ENCODE measurements at places on chromosomes 5 and 9.

DNA sequence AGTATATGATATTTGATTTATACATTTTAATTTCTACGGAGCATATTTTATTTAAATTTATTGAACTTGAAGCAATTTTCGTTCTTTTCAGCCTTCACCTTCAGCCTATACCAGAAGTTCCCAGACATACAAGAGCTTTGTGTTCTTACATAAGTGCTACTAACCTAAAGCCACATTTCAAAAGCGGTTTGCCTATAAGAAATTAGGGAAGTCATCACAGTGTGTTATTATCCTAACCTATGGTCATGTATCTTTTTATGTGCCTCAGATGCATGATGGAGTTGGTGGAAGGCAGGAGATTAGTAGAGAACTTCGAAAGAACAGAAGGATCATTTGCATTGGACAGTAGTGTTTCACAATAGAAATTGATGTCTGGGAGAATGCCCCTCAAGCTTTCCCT lies 3.1 kb downstream of the KIF2A start:
- DNase-seq: no peak

DNA sequence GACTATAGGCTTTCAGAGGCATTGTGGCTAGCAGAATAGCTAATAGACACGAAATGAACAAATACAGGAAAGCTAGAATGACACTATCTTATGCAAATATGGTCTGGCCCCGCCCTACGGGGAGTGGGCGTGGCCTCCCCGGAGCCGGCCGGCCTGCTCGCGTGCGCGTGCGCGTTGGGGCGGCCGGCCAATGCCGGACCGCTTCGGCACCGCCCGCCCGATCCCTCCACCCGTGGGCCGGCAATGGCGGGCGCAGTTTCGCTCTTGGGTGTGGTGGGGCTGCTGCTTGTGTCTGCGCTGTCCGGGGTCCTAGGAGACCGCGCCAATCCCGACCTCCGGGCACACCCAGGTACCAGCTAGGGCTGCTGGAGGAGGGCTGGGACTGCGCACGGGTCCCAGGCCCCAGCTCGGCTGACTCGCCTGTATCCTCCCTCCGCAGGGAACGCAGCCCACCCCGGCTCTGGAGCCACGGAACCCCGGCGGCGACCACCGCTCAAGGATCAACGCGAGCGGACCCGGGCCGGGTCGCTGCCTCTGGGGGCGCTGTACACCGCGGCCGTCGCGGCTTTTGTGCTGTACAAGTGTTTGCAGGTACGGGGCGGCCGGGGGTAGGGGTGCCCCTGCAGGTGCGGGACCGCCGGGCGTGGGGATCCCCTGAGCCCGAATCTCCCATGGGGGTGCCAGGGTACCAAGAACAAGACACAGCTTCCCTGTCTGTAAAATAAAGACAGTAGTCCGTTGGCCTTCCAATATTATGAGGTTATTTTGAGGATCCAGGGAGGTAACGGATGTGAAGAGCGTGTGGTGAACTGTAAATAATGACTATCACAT lies at the start of gene CCDC107:
Gene CCDC107 (plus strand): TSS at position 156 of the 831 bp plus-strand sequence. CDS start 88 bp downstream, at position 244.
- peak; percentile 93 for DNase-seq

- DNase-seq: no peak
Measured at GRCh38 chr9:652914-653313, 188.6 kb upstream of the DMRT1 start.

DNA sequence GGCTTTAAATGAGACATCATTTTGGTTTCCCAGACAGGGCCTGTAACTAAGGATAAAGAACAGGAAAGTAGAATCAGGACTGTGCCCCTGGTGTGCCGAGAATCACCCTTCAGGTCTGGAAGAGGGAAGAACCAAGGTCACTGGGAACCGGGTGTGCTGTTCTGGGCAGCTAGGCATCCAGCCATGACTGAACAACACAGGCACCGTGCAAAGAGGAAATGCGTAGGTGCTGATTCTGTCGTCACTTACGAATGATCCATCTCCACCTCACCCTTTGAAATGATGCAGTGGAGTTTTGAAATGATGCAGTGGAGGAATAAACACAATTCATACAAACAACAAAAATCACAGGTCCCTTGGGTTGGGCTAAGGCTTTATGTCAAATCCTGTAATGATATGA lies 64.4 kb downstream of the MAP1B start:
- no peak for DNase-seq

- DNase-seq: no peak
Measured at GRCh38 chr5:157912621-157913325, 53.8 kb upstream of the CLINT1 start.

DNA sequence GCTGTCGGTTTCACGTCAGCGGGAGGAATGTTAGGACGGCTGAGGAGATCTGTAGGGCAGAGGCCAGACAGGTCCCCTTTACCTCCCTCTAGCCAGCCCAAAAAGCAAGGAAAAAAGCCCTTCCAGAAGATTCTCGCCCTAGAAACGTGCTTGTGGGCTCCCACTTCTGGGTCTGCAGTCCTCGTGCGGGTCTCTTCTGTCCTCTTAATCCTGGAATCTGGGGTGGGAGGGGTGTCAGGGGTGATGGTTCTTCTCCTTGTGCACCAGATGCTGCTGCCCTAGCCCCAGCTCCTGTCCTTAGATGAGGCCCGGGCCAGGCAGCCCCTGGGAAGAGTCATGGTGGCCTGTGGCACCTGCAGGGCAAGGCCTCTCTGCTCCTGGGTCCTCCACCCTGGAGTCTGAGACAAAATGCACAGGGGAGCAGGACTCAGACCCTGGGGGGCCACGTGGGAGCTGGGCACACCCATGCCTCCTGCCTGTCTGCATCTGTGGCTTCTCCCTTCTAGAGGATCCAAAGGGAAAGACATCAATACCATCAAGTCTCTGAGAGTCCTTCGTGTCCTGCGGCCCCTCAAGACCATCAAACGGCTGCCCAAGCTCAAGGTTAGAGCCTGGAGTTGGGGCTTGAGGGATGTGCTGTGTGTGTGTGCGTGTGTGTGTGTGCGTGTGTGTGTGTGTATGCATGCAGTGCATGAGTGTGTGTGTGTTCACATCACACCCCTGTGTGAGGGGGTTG lies 174.2 kb downstream of the CACNA1B start:
- no peak for DNase-seq

GRCh38 chr5:5089895-5090649 lies 50.1 kb upstream of the ADAMTS16 start:
- DNase-seq: no peak

- DNase-seq: no peak
Measured at GRCh38 chr5:95374061-95374460, 17.1 kb upstream of the FAM81B start.

DNA sequence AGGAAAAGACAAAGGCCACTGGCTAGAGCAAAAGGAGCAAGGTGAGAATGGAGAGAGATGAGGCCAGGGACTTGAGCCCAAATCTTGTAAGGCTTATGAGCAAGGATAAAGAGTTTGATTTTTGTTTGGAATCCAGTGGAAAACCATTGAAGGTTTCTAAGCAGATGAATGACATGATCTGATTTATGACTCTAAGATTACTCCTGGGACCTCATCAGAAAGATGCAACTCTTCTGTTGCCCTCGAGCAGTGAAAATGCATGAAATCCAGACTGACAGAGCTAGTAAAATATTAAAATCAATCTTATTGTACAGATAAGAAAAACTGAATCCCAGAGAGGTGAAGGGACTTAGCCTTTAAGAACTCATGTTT lies 677 bp downstream of the MFAP3 start:
- no peak for DNase-seq

- DNase-seq: no peak
Measured at GRCh38 chr9:132575811-132576210, 6.6 kb upstream of the BARHL1 start.

DNA sequence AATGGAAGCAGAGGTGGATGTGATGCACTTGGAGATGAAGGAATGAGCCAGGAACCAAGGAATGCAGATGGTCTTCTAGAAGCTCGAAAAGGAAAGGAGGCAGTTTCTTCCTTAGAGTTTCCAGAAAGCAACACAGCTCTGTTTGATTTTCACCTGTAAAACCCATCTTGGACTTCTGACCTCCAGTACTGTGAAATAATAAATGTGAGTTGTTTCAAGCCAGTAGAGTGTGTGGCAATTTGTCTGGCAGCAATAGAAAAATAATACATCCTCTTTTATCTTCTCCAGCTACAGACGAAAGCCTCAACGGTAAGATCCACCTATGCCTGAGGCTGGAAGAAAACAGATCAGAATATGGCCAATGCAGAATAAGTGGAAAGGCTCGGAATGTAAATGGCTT lies 199.7 kb downstream of the HINT1 start:
- DNase-seq: no peak

Data from foreskin fibroblast (primary cell).